ENCODE measurements at places on chromosomes 12 and 14.

DNA sequence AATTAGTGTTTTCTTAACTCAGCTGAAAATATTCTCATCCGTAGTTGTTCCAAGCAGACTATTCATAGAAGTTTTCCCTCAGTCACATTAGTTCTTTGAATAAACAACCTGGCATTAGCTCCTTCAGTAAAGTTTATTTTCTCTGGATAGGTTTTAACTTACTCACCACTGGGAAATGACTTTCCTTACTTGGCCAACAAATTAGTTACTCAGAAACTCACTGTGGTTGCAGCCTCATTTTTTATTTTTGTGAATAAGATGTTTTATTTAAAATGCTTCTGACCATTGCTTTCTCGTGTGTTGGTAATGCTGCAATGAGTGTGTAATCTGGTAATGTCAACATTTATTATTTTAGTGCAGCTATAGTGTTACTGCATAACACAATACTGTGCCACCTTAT is 74.9 kb downstream of the NOVA1 start:
- DNase-seq = no peak

- DNase-seq = no peak
Measured at GRCh38 chr12:27025116-27025515, 2.8 kb downstream of the MED21 start.

GRCh38 chr14:99313234-99313633 is 41.2 kb upstream of the BCL11B start:
- no peak for DNase-seq

DNA sequence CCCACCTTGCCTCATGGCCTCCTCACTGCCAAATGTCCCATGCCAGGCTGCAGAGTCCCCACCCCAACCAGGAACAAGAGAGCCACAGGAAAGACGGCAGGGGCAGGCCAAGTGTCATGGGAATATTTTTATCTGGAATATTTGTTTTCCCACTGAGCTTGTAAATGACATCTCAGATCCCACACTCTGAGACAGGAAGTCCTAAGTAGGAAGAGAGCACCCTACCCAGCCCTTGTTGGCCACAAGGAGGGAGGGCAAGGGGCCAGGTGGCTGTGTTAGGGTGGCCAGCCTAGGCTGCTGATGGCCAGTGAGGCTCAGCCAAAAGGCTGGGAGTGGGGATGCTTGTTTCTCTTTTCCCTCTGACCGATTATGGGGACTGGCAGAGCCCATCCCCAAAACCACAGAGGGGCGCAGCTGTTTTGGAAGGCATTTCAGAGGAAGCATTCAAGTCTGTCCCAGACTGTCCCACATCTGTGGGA is 7.7 kb upstream of the MEG3 start:
- DNase-seq = no peak

DNA sequence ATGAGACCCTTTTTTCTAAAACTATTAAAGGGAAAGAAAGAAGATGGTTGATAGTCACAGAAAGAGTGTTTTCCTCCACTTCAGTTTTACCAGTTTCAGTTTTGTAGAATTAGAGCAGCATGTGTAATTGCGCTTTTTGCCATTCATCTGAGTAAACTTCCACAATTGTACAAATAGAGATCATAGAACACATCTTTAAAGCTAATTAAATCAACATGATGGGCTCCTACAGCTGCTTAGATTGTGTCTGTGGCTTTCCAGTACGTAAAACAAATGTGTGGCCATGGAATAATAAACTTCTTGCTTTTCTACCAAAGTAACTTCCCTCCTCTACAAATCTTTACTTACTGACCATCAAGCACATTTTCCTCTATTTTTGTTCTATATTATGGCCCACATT is 84.2 kb upstream of the LRIG3 start:
- no peak for DNase-seq

- DNase-seq = no peak
Measured at GRCh38 chr14:91065266-91065665, 4.8 kb upstream of the RPS6KA5 start.

- DNase-seq = no peak
Measured at GRCh38 chr14:102034301-102034700, 52.5 kb downstream of the HSP90AA1 start.

DNA sequence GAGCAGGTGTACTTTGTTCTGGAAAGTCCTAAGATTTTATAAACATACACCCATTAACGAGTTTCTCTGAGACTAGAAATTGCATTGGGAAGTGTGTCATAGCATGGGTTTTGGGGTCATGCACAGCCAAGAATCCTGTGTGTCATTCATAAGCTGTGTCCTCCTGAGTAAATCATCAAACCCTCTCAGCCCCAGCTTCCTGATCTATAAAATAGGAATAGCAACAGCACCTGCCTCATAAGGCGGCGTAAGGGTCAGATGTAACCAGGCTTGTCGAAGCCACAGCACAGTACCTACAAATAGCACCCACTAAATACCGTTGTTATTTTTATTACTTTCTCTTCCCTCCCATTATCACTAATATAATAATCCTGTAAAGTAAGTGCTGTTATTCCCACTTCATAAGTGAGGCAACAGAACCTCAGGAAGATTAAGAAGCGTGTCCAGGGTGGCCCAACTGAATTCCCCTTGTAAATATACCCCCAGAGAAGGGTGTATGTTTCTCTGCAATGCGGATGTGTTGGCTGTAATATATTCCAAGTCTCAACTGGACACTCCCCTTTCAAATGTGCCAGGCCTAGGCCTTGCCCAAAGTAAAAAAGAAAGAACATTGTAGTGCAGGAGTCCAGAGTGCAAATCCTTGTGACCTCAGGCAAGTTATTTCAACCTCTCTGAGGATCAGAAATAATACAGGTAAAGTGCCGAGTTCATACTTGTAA is 188.3 kb upstream of the BCL2L14 start:
- DNase-seq = no peak

DNA sequence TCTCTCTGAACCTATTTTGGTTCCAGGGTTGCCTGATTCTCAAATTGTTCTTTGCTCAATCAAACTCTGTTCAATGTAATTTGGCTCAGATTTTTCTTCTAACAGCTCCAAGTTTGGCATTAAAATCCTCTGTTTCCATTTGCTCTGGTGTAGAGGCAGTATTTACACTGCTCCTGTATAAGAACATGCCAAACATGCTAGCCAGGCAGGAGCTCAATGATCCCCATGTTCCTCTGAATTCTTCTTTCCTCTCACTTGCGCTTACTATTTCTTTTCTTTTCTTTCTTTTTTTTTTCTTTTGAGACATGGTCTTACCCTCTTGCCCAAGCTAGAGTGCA is 17.2 kb downstream of the SDR9C7 start:
- DNase-seq = no peak

GRCh38 chr14:59630288-59630963 is 53.8 kb upstream of the CCDC175 start:
- DNase-seq = no peak

DNA sequence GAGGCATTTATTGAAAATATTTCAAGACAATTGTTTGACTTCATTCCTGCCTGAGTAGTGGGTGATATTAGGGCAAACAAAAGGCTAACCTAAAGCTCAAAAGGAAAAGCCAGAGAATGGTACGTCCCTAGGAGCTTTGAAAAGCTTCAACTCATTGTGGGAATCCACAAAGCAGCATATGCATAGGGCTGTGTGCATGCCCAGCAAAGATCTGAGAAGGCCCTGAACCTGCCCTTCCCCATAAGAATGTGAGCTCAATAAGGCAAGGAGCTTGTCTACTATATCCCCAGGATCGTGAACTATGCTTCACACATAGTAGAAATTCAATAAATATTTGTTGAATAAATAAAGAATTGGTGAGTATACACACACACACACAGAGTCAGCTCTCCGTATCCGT is 19.1 kb upstream of the RAD52 start:
- DNase-seq = no peak

GRCh38 chr12:16610001-16610585 is 4.1 kb upstream of the LMO3 start:
- DNase-seq = no peak

GRCh38 chr14:32470161-32470715 is 141.1 kb downstream of the AKAP6 start:
- no peak for DNase-seq

- DNase-seq = no peak
Measured at GRCh38 chr12:121250359-121250758, 40.4 kb downstream of the P2RX4 start.

- no peak for DNase-seq
Measured at GRCh38 chr14:84095681-84096080, 1434.3 kb upstream of the FLRT2 start.

GRCh38 chr14:59352961-59353360 is 112.2 kb downstream of the GPR135 start:
- no peak for DNase-seq

DNA sequence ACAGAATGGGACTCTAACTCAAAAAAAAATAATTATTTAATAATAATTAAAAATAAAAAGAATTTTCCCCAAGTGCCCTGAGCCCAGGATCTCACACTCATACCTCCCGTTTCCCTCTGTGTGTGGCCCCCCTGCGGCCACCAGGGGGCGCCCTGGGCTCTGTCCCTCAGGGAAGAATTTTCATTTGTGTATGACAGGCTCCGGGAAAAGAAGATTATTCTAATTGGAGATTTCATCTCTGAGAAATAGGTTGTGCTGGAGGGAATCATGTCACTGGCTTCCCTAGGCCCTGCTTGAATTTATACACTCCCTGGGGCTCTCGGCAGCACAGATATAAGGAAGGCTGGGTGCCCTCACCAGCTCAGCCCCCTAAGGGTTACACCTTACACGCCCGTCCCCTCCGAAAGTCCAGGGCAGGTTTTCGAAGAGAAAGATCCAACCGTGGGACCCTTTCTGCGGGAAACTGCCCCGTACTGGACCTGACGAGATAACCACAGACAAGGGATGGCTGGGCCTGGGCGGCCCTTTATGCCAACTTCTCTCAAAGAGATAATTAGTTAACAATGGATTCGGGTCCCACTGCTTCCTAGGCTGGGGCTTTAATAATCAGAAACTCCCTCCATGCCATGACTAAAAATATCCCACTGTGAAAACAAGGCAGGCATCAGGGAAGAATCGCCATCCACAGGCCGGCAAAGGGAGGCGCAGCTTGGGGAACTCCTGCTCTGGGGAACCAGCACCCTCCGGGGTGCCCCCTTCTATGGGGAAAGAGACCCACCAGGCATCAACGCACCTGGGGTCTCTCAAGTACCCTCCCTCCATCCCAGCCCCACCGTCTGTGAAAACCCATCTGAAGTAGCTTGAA is 80.7 kb downstream of the KDM2B start:
- peak; percentile 49 for DNase-seq

- no peak for DNase-seq
Measured at GRCh38 chr12:9096563-9097176, 19.0 kb downstream of the A2M start.

DNA sequence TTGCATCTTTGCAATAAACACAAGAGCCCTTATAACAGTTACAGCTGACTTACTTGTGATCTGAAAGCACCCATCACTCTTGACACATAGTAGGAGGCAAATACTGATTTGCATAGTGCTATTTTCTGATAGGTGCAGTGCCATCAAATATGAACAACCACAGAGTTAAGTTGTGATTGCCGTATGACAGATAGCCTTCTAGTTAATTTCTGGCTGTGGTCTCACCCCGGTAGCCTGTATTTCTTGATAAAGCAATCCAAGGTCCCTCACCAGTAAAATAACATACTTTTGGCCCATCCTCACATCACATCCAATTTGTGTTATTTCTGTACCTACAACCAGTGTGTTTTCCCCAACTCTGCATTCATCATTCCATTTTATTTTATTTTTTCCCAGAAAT is 23.3 kb upstream of the STYK1 start:
- DNase-seq = no peak

- DNase-seq = no peak
Measured at GRCh38 chr12:6821591-6822425, at the start of gene GPR162. Gene GPR162, plus strand, starts transcription at chr12:6821821. Its CDS starts 2,078 bp downstream, at chr12:6823899.

GRCh38 chr12:50515587-50515986 is 10.8 kb downstream of the DIP2B start:
- no peak for DNase-seq

- no peak for DNase-seq
Measured at GRCh38 chr14:55673048-55673447, 93.0 kb downstream of the KTN1 start.

DNA sequence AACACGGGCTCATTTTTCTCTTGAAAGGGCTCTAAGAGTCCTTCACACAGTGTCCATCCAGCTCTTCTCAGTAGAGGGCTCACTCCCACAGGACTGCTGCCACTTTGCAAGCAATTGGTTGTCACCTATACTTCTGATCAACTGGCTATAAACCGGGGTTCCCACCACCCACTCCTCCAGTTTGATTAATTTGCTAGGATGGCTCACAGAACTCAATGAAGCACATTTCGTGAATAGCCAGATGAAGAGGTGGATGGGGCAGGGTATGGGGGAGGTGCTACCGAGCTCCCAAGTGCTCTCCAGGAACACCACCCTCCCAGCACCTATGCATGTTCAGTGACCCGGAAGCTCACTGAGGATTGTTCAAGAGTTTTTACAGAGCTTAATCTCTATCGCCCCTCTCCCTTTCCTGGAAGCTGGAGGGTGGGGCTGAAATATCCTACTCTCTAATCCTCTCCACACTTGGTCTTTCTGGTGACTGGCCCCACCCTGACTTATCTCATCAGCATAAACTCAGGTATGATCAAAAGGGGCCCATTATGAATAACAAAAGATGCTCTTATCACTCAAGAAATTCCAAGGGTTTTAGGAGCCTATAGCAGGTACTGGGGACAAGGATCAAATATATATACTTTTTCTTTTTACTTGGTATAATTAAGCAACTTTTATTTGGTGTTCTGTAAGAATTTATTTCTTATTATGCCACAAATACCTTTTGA is 13.9 kb upstream of the EGLN3 start:
- DNase-seq = no peak

DNA sequence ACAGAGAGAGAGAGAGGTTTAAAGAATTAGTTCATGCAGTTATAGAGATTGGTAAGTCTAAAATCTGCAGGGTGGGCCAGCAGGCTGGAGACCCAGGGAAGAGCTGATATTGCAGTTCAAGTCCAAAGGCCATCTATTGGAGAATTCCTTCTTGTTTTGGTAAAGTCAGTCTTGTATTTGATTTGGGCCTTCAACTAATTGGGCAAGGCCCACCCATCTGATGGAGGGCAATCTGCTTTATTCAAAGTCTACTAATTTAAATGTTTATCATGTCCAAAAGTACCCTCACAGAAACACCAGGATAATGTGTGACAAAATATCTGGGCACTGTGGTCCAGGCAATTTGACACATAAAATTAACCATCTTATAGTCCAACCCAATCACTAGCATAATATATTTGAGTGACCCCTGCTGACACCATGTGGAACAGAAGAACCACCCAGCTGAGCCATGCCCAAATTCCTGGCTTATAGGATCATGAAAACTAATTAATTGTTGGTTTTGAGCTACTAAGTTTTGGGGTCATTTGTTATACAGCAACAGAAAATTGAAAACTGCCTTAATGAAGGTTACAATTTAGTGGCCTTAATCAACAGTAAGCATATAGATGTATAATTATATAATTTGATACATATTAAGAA is 109.1 kb upstream of the PLXNC1 start:
- DNase-seq = no peak

GRCh38 chr12:84507956-84508850 is 404.4 kb downstream of the SLC6A15 start:
- no peak for DNase-seq

DNA sequence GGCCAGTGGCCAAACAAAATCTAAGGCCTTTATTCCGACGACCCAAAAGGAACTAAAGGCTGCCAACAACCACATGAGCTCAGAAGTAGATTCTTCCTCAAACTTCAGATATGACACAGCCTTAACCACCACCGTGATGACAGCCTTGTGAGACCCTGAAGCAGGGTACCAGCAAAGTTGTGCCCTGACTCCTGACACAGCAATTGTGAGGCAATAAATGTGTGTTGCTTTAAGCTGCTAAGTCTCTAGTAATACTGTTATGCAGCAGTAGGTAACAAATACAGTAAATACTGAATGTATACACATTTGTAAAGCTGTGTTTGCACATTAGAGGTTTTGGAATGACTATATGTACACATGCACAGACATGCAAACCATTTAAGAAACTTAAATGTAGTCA is 10.7 kb upstream of the SLC6A13 start:
- no peak for DNase-seq

Measured in stimulated activated CD4-positive, alpha-beta T cell treated with anti-CD3 and anti-CD28 coated beads, Interleukin-12 subunit alpha, Interleukin-12 subunit beta, amount 100 ng/mL, for 24 hours (primary cell).